ENCODE measurements at places on chromosomes 12 and 14. TPM values are rescaled to one million over a fixed set of nuclear protein-coding genes. Genes with fewer than 3 reads are reported as not detected.

SVOP gene
- total RNA-seq: not detected

KCNA1 gene
- total RNA-seq: not detected

CDCA3 gene
- 5.0 TPM for total RNA-seq

RIMBP2 gene
- total RNA-seq: not detected

DDX55 gene
- 20.6 TPM for total RNA-seq

DTX1 gene
- total RNA-seq: under 0.01 TPM

POTEM gene
- not detected for total RNA-seq

REM2 gene
- total RNA-seq: 0.29 TPM

PELI2 gene
- total RNA-seq: 14.1 TPM

SYCP3 gene
- total RNA-seq: 0.88 TPM

GPR68 gene
- 8.5 TPM for total RNA-seq

C12orf54 gene
- not detected for total RNA-seq

STXBP6 gene
- total RNA-seq: 5.8 TPM

DEPDC4 gene
- 0.36 TPM for total RNA-seq

- DNase-seq: no peak
These were observed 204.9 kb downstream of the ZFP36L1 start for GRCh38 chr14:68587931-68588330.

- no peak for DNase-seq
These were observed 67.8 kb downstream of the FLRT2 start for GRCh38 chr14:85597701-85598100.

DNA sequence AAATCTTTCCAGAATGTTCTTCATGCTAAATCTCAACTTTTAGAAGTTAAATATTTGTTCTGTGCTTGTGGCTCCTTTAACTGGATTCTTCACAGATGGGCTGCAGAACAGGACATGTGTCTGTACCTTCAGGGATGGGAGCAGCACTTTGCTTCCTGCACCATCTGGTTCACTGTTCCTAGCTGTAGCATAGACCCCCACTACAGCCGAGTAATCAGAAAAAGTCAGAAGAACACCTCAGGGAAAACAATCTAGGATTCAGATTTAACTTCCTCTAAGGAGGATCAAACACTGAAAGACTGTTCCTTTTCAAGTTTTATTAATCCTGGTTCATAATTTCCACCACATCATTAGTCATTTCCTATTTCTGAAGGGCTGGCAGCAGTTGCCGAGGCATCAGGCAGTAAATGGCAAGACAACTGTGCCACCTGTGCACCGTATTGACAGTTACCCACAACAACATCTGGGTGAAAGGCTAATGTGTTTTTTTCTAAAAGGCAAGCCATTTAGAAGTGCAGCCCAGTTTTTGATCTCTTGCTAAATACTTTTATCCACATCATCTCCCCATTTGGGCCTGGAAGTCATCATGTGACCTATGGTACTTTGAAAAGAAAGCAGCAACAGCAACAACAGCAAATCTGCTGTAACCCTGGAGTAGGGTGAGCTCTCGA is 212.8 kb upstream of the BMP4 start:
- DNase-seq: no peak

DNA sequence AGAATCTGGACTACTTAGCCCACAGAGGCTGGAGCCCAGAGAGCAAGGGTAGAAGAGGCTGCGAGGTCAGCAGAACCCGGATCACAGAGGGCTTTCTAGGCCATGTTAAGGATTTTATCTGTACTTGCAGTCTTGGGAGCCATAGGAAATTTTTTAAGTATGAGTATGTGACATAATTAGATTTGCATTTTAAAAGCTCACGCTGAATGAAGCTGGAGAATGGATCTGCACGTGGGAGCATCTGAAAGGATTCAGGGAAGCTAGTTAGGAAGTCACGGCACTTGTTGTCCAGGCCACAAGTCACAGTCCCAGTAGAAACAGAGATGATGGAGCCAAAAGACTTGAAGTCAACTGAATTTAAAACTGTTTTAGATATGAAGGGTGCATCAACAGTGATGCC is 14.1 kb downstream of the CORO1C start:
- DNase-seq: no peak

- no peak for DNase-seq
These were observed 6.9 kb upstream of the PPTC7 start for GRCh38 chr12:110590059-110590458.

- no peak for DNase-seq
These were observed 155.2 kb upstream of the AVPR1A start for GRCh38 chr12:63305901-63306875.

- DNase-seq: no peak
These were observed 84.2 kb downstream of the GRIP1 start for GRCh38 chr12:66594688-66595087.

- DNase-seq: no peak
These were observed 113.0 kb downstream of the TBC1D30 start for GRCh38 chr12:64937452-64937851.

GRCh38 chr12:12425001-12425400 is 68.1 kb downstream of the BORCS5 start:
- no peak for DNase-seq

- DNase-seq: no peak
These were observed 320.6 kb upstream of the TBX3 start for GRCh38 chr12:115004470-115005146.

GRCh38 chr14:30921305-30921704 is 46.9 kb downstream of the COCH start:
- DNase-seq: no peak

DNA sequence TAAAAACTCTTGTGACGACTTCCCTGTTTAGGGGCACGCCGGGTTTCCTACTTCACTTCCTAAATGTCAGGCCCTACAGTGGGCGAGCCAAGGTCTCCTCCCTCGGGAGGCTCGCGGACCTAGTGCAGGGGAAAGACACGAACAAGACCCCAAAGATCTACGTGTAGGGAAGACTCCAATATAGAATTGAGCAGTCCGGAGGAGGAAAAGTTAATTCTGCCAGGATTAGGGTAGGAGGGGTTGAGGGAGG is 564 bp downstream of the ATXN3 start:
- DNase-seq: no peak

- DNase-seq: no peak
These were observed 35.8 kb downstream of the FBXO33 start for GRCh38 chr14:39396448-39396847.

GRCh38 chr14:61498811-61499210 is 177.4 kb downstream of the PRKCH start:
- peak; percentile 64 for DNase-seq

DNA sequence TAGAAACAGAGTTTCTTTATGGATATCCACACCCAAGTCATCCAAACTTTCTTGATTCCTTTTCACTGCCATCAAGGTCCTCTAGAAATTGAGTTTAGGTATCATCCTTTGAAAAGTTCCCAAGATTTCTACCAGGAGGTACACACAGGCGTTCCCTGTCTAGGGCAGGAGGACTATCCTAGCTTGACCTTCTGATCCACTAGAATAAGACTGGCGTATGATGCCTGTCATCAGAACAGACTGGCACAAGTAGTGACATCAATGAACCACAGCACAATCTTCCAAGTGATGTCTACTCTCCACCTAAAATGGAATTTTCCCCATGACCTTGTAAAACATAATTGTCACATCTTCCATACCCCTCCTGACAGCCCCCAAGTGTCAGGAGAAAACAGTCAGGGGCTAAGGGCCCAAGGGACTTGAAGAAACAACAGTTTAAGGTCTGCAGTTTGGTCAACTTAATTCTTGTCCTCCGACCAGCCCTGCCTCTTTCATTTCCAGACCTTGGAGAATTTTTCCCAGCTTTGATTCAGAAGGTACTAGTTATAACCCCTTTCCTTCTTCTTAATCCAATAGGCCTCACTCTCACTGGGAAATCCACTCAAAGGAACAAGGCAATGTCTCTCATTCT is 100.7 kb upstream of the FKBP4 start:
- DNase-seq: no peak

DNA sequence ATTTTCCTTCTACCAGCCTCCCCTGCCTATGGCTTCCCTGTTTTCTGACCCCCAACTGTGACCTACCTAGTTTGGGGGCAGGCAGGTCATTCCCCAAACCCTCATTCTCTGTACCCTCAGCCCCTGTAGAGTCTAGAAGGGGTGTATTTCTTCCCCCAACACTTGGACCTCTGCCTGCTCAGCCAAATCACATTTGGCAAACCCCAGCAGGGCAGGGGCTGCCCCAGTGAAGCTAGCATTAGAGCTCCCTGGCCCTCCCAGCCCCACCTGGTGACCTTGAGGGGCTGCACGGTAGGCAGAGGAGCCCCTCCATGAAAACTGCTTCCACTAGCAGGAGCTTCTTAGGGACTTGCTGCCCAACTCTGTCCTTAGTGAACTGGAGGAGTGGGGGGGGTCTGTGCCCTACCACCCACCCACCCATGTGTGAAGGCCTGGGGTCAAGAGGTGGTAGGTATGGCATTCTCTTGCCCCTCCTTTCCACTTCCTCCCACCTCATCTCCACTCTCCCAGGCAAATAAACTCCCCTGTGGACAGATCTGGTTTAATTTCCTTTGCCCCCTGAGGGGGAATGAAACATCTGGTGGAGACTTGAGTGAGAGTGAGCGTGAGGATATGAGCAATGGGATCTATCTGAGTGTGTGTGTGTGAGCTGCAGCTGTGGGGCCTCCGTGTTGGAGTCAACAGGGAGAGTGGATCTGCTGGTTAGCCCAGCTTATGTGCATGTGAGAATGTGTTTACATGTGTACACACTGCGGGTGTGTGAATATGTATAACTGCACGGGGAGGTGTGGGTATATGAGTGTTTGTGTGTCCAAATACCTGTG is 1.6 kb downstream of the NXPH4 start:
- no peak for DNase-seq

Measured in osteoblast (primary cell).